GM23248 (cell line): ENCODE measurements at places on chromosomes 2 and 18. TPM values are rescaled to one million over a fixed set of nuclear protein-coding genes. Genes with fewer than 3 reads are reported as not detected.

Gene HOXD4
- total RNA-seq: 2.5 and 7.8 TPM in 2 replicates

Gene SLC4A3
- 0.54 and 1.6 TPM in 2 replicates for total RNA-seq

Gene SERPINB7
- 12.2 and 18.6 TPM in 2 replicates for total RNA-seq

DNA sequence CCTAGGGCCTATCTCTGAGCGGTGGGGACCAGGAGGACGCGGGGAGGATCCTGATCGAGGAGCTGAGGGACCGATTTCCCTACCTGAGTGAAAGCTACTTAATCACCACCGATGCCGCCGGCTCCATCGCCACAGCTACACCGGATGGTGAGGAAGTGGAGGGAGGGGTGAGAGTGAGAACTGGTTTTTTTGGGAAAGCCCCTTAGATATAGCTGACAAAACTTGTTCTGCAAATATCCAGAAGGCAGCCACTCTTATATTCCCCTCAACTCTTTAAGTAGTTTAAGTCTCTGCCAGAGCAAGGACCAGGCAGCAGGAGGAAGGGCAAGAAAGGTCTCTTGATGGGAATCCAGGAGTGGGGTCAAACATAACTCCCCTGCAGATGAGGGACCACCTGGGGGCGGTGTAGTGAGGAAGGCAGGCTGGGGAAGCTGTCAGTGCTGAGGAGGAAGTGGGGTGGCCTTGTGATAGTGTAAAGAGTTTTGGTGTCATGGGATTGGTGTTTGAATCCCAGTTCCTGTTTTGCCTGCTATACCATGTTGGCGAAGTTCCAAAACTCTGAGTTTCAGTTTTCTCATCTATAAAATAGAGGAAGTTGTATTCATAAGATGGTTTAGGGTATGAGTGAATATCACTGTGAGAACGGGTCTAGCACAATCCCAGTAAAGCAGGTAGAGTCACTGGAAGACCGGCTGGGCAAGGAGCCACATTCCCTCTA lies 3.4 kb downstream of the NAGK start:
- DNase-seq: no peak

- peak; percentile 7 for DNase-seq
Measured at GRCh38 chr2:7725171-7725849, 808.1 kb downstream of the RNF144A start.

- DNase-seq: peak; percentile 90
Measured at GRCh38 chr18:59249199-59249774, 24.0 kb downstream of the RAX start.

- peak; percentile 16 for DNase-seq
Measured at GRCh38 chr2:147595200-147595599, 249.6 kb upstream of the ACVR2A start.

GRCh38 chr2:138060301-138060635 lies 96.0 kb downstream of the HNMT start:
- DNase-seq: peak; percentile 69
